ENCODE measurements at places on chromosomes 6 and 20.
A peak's percentile ranks its signal among the peaks of the same experiment; 100 is the strongest.

DNA sequence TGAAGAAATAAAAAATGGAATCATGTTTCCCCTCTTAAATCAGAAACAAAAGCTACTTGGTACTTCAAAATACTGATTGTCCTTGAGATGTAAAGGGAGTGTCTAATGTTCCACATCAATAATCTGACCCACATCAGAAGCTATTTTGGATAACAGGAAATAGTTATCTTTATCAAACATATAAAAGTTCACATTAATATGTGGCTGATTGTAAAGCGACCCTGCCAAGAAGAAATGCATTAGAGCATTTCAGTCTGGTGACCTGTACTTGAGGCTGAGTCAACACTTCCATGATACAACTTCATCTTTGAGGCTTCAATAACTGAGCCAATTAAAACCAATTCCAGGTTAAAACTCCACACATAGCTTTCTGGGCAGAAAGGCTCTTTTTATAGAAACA lies 31.8 kb downstream of the SYNE1 start:
- no peak for DNase-seq

- no peak for DNase-seq
These were observed 50.2 kb downstream of the HDAC2 start for GRCh38 chr6:113920663-113921267.

DNA sequence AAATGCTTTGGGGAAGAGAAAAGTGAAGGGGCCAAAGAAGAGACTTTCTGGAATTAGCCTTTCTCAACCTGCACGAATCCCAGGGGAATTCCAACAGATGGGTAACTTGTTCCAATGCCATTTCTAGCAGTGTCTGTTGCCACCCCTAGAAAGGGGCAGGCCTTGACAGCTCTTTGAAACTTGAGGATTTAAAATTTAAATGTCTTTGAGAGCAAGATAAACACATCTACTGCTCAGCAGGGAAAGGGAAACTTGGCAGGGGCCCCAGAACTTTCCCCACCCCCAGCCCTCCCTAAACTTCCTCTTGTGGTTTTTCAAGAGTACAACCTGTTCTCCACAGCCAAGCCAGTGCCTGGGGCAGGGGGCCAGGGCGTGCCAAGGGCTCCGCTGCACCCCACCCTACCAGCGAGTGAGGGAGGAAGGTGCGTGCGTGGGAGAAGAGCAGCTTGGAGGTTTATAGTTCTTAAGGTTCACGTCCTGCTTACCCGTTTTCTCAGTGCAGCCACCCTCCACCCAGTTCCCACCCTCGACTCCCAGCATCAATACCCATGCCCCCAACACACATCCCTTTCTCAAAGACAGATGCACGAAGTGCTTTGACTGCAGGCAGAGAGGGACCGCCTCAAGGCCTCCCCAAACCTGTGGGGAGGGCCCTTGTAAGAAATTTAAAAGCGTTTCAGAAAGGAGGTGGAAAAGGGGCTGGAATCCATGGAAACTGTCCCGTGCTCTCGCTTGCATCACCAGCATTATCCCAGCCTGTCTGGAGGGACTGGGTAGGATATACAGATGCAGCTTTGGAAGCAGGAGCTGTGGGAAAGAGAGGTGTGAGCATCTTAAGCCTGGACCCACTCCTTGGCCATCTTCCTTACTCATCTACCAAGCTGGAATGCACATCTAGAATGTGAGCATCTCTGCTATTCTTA lies 4.5 kb upstream of the TAF8 start:
- DNase-seq, result peak; percentile 98

DNA sequence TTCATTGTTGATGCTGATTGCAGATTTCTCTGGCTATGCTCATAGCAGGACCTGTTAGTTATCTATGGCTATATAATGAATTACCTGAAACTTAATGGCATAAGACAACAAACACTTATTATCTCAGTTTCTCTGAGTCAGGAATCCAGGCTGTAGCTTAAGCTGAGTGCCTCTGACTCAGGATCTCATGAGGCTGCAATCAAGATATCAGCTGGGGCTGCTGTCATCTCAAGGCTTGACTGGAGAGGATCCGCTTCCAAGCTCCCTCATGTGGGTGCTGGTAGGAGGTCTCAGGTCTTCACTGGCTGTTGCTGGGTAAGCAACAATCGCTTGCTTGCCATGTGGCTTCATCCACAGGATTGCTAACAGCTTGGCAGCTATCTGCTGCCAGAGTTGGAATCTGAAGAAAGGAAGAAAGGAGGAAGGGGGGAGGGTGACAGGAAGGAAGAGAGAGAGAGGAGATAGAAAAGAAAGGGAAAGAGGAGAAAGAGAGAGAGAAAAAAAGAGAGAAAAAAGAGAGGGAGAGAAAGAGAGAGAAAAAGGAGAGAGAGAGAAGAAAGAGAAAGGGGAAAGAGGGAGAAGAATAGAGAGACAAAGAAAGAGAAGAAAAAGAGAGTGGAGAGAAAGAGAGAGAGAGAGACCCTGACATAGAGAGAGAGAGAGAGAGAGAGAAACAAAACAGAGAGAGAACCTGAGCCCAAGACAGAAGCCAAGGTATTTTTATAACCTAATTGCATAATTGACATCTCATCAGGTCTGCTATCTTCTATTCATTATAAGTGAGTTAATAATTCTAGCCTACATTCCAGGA lies 579.0 kb upstream of the BTBD3 start:
- peak; percentile 6 for DNase-seq

DNA sequence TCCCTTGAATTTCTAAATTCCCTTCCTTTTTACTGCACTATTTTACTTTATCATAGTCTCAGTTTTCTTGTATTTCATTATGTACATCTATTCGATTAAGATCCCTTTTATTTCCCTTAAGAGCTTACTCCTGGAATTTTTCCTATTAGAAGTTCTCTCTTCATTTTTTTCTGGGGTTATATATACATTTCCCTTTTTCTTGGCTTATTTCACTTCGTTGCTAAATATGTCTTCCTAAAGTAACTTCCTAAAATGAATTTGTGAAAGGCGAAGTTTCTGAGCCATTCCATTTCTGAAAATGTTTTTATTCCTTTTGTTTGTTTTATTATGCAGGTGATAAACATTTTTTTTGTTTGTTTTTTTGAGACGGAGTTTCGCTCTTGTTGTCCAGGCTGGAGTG lies 5.9 kb upstream of the CD109 start:
- no peak for DNase-seq

GRCh38 chr6:113672491-113673149 lies 184.5 kb upstream of the MARCKS start:
- DNase-seq, result peak; percentile 69

DNA sequence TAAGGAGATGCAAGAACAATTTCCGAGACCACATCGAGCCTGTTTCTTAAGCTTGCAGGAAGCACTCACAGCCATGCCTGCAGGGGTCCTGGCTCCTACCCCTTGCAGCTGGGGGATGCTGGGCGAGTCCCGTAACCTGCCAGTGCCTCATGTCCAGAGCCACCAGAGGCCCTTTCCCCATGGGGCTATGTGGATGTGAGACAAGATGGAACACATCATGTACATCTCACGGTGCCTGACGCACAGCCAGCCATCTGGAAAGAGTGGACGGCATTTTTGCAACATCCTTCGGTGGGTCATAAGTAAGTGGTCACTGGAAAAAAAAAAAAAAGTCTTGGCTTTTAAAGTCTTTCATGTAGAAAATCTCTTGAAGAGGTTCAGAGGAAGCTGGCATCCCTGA lies 72.8 kb downstream of the CDH4 start:
- DNase-seq, result no peak

- DNase-seq, result no peak
These were observed 97.9 kb downstream of the LRRC1 start for GRCh38 chr6:53892707-53893106.

DNA sequence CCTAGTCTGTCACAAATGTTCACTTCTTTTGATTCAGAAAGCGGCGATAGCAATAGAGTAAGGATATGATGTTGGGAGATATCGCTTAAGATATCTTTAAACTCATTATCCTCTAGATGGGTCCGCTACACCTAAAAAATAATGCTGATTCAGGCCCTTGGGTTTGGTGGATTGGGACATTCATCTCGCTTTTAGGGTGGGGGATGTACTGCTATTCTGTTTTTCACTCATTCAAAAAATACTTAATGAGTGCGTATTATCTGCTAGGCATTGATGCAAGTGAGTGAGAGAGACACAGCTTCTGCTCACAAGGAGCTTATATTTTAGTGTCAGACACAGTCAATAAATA lies 118.3 kb upstream of the SUPT3H start:
- no peak for DNase-seq

DNA sequence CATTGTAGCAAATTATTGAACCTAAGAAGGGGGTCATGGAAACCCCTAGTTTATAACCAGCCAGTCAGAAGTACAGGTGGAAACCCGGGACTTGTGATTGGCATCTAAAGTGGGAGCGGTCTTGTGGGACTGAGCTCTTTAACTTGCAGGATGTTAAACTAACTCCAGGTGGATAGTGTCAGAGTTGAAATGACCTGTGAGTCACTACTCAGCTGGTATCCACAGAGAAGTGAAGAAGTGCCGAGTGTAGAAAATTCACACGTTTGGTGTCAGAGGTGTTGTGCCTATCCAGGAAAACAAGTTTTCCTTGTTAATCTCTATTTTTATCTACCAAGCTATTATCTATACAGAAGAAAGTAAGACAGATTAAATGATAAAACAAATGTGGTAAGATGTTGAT lies 179.7 kb downstream of the ADGRG6 start:
- DNase-seq, result no peak
